ENCODE measurements at places on chromosomes 5 and 9.

DNA sequence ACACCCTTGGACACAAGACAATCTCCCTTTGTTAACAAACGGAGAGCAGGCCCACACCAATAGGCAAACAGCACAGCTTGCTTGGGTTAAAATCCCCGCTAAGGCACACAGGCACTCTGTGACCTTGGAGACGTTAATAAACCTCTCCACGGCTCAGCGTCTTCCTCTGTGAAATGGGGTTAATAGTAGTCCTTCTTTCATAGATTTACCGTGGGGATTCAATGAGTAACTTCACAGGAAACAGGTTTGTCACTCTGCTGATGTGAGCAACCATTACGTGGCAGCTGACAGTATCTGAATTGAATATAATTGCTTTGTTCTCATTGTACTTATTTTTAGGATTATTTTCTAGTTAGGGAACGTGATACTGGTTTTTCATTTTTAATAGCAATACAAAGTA lies 65.2 kb upstream of the ADRA1B start:
- DNase-seq: no peak

GRCh38 chr9:115335439-115335838 lies 217.5 kb upstream of the TNC start:
- DNase-seq: no peak

GRCh38 chr5:104084896-104085295 lies 522.3 kb upstream of the NUDT12 start:
- no peak for DNase-seq

GRCh38 chr5:76393035-76393680 lies 9.9 kb upstream of the IQGAP2 start:
- peak; percentile 51 for DNase-seq

- no peak for DNase-seq
These were observed 10.1 kb downstream of the MYMK start for GRCh38 chr9:133514460-133515239.

- DNase-seq: no peak
These were observed 73.3 kb downstream of the CCDC192 start for GRCh38 chr5:127776477-127776876.

- DNase-seq: no peak
These were observed 76.6 kb downstream of the MAPKAP1 start for GRCh38 chr9:125630436-125630835.

DNA sequence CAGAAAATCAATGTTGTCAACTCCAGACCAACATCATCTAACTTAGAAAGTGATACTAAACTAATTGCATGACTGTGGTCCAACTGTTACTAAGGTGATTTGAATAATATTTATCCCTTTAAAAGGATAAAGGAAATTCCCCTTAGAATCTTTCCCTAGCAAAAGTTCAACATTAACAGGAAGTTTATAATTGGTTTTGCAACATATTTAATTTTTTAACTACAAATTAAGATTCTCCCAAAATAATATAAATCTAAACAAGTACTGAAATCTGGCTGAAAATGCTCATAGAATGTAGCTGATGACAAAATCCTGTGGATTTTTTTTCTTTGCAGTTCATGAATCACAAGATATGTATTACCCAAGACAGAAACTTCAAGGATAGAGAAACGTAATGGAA lies 151.4 kb downstream of the LPAR1 start:
- no peak for DNase-seq

- DNase-seq: peak; percentile 48
These were observed 269.8 kb downstream of the SYK start for GRCh38 chr9:91071184-91071990.

- no peak for DNase-seq
These were observed 280.8 kb downstream of the CDH10 start for GRCh38 chr5:24363789-24364481.

DNA sequence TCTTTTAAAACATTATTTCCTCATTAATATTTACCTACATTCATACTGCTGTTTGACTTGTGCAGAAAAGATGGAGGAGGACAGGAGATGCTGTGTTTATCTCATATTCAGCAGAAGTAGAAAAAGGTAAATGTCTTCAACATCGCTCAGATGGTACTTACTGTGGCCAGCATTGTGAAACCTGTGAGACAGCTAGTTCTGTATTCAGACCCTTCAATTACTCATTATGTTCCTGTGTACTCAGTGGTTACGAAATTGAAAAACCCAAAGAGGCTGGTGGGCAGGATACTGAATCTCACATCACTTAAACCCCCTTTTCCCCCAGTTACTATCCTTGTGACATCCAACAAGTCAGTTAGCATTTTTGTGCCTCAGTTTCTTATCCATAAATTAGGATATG lies 216.0 kb downstream of the KDM4C start:
- DNase-seq: no peak

- no peak for DNase-seq
These were observed 215.6 kb downstream of the TLE1 start for GRCh38 chr9:81473708-81474107.

DNA sequence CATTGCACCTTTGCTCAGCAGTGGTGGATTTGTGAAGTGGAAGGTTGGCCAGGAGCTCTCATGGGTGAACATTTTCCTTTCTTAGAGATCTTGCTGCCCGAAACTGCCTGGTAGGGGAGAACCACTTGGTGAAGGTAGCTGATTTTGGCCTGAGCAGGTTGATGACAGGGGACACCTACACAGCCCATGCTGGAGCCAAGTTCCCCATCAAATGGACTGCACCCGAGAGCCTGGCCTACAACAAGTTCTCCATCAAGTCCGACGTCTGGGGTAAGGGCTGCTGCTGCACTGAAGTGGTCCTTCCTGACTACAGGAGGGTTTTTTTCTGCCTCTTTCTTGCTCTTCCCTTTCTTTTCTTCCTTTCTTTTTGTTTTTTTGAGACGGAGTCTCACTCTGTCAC lies 21.8 kb downstream of the QRFP start:
- no peak for DNase-seq

DNA sequence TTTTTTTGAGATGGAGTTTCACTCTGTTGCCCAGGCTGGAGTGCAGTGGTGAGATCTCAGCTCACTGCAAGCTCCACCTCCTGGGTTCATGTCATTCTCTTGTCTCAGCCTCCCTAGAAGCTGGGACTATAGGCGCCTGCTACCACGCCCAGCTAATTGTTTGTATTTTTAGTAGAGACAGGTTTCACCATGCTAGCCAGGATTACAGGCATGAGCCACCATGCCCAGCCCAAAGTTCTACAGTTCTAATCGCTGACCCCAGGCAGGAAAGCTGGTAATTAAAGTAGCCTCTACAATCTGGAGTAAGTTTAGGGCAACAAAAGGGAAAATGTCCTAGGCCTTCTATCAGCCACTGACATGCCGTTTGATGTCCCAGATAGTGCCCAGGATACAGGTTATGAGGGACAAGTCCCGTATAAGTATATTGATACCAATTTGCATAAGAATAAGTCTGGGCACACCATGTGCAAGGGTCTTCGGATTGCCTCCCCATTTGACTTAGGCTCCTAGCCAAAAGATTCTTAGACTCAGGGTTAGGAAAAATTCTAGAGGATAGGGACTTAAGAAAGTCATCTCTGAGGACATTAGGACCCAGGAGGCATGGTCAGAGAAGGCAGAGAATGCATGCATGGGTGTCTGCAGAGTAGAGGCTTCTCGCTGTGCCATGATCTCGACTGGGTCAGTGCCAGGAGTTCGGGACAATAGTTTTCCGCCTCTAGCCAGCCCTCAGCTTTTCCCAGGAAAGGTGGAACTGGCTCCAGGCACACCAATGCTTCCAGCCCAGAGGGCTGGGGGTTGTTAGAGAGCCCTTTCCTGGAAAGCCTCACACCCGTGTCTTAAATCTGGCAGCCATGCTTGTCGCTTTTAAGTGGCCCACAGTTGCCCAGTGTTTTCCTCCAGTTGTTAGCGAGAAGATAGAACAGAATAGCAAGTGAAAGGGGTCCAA lies 1111.1 kb downstream of the TAF11L14 start:
- DNase-seq: peak; percentile 68

DNA sequence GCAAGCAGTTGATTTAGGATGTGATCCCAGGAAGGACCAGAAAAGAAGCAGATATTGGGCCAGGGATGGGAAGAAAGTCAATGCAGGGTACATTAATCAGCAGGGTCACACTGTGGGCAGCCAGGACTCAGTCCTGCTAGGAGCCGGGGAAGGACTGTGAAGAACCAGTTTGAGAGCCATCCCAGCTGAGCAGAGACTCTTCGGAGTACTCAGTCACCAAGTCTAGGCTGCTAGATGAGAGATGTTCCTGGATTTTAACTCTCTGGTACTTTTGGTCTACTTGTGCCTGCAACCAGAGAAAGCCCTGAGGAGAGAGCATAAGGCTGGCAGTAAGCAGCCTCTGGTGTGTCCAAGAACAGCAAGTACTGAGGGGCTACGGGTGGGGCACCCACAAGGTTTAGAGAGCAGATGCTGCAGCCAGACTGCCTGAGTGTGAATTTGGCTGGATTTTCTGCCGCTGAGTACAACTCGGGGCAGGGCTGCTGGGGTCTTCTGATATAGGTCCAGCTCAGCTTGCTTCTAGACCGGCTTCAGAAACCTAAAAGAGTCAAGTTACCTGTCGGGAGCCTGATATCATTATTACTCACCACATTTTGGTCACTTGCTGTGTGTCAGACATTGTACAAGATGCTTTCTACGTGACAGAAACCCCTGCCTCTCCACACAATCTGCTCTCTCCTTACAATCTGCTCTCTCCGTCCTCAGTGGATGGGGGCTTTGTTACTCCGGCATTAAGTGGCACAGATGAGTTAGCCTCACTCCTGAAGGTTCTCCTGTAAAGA lies 250.2 kb upstream of the GAS1 start:
- DNase-seq: no peak

GRCh38 chr5:150285114-150285513 lies 4.5 kb downstream of the CAMK2A start:
- DNase-seq: no peak

DNA sequence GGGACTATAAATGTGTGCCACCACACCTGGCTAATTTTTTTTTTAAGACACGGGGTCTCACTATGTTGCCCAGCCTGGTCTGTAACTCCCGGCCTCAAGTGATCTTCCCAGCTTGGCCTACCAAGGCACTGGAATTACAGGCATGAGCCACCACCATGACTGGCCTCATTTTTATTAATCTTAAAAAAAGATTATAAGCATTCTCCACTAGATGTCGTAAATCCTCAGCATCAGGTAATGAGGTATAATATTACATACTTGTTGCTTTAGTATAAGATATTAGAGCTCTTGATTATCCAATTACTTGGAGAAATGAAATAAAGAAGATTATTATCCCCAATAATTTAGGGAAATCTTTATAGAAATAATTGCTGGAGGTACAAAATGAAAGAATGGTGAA lies 78.2 kb upstream of the HTR1A start:
- DNase-seq: no peak

- no peak for DNase-seq
These were observed 66.2 kb downstream of the TRIO start for GRCh38 chr5:14209222-14209822.

GRCh38 chr5:163619951-163620350 lies 114.5 kb downstream of the MAT2B start:
- no peak for DNase-seq

- no peak for DNase-seq
These were observed 113.2 kb downstream of the SLC25A46 start for GRCh38 chr5:110852053-110852452.

DNA sequence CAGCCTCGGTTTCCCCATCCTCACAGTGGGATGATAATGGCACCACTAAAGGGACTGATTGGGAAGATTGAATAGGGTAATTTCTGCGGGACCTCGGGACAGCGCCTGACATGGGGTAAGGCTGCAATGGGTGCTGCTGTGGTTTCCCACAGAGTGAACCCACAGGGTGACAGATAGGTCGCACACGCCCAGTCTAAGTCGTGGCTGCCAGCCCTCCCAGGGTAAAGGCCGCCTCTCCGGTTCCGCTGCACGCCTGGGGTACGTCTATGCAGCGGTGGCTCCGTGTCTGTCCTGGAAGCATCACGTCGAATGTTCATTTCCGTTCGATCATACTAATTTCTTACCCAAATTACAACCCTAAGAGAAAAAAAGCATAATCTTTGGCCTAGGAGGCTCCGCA lies 631 bp downstream of the CFAP77 start:
- DNase-seq: no peak

DNA sequence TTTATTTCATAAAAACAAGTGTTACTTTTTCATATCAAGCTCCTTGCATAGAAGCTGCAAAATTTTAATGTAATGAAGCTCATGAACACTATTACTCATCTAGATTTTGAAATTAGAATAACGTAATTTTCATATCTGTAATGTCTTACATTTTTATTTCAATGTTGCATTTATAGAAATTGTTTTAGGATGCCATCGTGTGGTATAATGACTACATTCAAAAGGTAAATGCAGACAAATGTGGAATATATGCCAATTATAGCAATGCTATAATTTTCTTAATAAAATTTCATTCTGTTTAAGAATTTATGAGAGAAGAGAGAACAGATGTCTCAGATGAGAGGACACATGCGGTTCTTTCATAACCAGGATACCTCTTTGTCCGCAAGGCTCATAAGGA lies 230.2 kb downstream of the TMEM232 start:
- no peak for DNase-seq

DNA sequence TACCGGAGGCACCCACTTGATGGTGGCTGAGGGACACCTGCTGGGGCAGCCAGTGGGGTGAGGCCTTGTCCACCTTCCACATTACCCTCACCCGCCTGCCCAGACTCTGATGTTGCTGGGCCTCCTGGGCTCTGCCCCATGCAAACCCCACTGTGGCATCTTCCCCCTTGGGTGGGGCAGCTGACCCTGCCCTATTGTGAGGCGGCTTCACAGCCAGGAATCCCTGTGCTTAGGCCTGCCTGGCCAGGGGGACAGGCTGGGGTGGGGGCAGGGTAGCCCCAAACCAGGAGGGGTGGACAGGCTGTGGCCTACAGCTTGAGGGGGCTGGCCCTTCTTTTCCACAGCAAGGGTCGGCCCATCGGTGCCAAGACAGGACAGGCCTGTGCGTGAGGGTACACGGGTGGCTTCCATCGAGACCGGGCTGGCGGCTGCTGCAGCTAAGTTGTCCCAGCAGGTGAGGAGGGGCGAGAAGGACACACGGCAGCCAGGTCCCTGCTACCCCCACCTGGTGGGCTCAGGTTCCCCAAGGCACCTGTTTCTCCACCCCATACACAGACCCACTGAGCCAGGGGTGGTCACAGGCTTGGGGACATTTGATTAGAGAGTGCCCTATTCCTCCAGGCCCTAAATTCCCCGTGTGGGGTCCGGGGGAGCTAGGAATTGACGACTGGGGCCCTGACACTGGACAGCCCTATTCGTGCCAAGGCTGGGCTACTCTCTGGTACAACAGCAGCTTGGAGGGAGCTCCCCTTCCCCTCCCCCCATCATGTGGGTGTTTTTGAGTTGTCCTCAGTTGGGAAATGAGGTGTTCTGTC lies 99.2 kb downstream of the PHF2 start:
- no peak for DNase-seq

GRCh38 chr9:128568470-128569078 lies 16.2 kb downstream of the SPTAN1 start:
- no peak for DNase-seq

DNA sequence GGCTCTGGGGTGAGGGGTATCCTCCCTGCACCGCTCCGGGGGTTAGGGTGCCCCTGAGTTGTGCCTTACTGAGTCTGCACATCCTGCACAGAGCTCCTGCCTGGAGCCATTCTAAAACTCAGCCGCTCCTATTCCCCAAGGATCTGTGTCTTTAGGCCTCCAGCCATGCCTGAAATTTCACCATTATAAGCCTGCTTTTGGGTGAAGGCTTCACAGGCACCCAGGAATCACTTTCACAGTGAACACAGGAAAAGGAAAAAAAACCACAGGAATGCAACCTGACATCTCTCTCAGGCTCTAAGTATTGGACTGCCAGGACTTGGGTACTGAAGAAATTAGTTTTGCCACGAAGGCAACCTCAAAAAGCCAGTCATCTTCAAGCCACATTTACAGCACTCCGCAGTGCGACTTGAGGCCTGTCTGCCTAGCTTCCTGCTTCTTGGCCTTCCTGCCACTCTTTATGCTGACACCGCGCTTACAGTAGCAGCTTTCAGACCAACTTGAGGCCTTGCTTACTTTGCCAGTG lies 30.9 kb downstream of the GALNT10 start:
- peak; percentile 79 for DNase-seq

Measured in CD4-positive, alpha-beta T cell treated with Interleukin-4 for 4 hours (primary cell).